ENCODE measurements at places on chromosomes 2 and 18. TPM values are rescaled to one million over a fixed set of nuclear protein-coding genes. Genes with fewer than 3 reads are reported as not detected.
A peak's percentile ranks its signal among the peaks of the same experiment; 100 is the strongest.

Gene MARCO
- polyA plus RNA-seq, result not detected

Gene ECEL1
- polyA plus RNA-seq, result not detected

Gene KIF5C
- polyA plus RNA-seq, result 1.0 TPM

DNA sequence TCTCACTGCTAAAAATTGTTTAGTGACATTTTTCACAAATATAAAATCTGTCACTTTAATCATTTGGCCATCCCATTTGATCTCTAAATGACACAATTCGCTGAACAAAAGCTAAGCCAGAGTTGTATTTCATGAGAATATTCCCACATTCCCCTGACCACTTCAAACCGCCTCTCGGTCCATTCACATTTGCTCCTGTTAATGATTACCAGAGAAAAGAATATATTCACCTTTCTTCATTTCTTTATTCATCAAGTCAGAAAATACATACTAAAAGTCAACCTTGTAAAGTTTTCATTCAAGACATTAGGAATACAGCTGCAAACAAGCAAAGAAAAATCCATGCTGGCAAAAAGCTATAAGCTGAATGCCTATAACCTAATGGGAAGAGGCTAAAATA lies 225.5 kb downstream of the DOK6 start:
- no peak overlapping the region for H3K27ac ChIP-seq
- no peak for DNase-seq
- no peak overlapping the region for H3K4me3 ChIP-seq
- no peaks in the 10 kb centered on the region for H3K36me3 ChIP-seq
- H3K27me3 ChIP-seq, result peaks cover 3% of the 10 kb centered on the region

GRCh38 chr2:207090389-207090788 lies 75.4 kb downstream of the KLF7 start:
- H3K27ac ChIP-seq, result peak overlapping the region; percentile 23
- no peak for DNase-seq
- H3K4me3 ChIP-seq, result no peak overlapping the region

- no peaks in the 10 kb centered on the region for H3K36me3 ChIP-seq
- no peak for DNase-seq
- no peak overlapping the region for H3K27ac ChIP-seq
- H3K4me1 ChIP-seq, result peaks cover 4% of the 10 kb centered on the region
Measured at GRCh38 chr18:38957736-38958135, 1392.1 kb upstream of the CELF4 start.

- no peak overlapping the region for H3K27ac ChIP-seq
- no peak for DNase-seq
- no peak overlapping the region for H3K4me3 ChIP-seq
- no peaks in the 10 kb centered on the region for H3K36me3 ChIP-seq
Measured at GRCh38 chr2:195313962-195314361, 343.1 kb upstream of the SLC39A10 start.

- H3K27me3 ChIP-seq, result no peaks in the 10 kb centered on the region
- H3K27ac ChIP-seq, result no peak overlapping the region
- H3K4me3 ChIP-seq, result no peak overlapping the region
Measured at GRCh38 chr2:38268691-38269327, 108.3 kb downstream of the ATL2 start.

DNA sequence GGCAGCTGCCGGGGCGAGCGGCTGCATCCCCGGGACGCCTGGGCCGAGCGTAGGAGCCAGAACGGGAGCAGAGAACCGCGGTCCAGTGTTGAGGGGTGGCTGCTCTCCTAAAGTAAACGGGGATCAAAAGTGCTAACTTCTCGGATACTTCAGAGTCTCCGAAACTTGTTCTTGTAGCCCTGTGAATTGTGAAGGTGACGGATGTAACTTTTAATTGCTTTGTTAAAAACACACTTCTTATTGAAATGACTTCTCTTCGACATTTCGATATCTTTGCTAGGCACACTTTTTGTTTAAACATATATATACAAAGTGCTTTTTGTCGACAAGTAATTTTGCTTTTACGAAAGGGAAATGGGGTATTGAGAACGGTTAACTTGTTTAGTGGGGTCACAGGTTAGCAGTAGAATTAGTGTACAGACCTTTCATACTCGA lies 540 bp downstream of the ATP9B start:
- H3K36me3 ChIP-seq, result peaks cover 17% of the 10 kb centered on the region
- H3K27ac ChIP-seq, result peak overlapping the region; percentile 97
- H3K27me3 ChIP-seq, result no peaks in the 10 kb centered on the region
- no peak for DNase-seq

GRCh38 chr18:32669549-32670165 lies 103.2 kb downstream of the KLHL14 start:
- no peaks in the 10 kb centered on the region for H3K4me1 ChIP-seq
- H3K27me3 ChIP-seq, result peaks cover 3% of the 10 kb centered on the region
- no peak overlapping the region for H3K27ac ChIP-seq
- no peak for DNase-seq
- no peaks in the 10 kb centered on the region for H3K36me3 ChIP-seq
- H3K4me3 ChIP-seq, result no peak overlapping the region

DNA sequence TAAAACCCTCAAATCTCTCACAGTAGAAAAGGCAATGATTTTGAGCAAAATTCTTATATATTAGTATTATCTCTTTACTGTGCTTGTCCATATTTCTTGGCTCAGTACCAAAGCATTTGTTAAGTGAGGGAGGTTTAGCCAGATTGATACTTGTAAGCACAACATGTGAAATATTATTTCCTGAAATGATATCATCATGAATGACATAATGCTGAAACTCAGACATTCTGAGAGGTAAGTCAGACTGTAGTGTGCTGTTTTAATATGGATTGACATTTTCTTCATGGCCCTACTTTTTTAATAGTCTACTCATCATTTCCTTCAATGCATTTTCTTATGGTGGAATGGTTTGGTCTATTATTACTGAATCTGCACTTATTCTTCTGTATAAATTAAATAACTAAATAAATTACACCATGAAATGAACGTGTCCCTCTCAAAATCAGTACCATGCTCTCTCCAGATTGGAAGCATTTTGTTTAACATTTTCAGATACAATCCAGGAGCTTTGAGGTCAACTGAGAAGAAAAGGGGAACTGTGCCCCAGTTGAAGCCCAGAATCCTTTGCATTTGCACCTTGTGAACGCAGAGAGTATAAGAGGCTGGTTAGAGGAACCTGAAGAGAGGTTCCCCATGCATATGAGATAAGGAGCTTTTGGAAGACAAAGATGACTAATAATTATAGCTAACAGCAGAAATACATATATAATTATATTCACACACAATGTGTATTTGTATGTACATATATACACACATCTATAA lies 50.1 kb upstream of the CRACDL start:
- no peaks in the 10 kb centered on the region for H3K27me3 ChIP-seq
- no peak overlapping the region for H3K4me3 ChIP-seq
- H3K36me3 ChIP-seq, result no peaks in the 10 kb centered on the region
- no peak for DNase-seq
- no peaks in the 10 kb centered on the region for H3K4me1 ChIP-seq

DNA sequence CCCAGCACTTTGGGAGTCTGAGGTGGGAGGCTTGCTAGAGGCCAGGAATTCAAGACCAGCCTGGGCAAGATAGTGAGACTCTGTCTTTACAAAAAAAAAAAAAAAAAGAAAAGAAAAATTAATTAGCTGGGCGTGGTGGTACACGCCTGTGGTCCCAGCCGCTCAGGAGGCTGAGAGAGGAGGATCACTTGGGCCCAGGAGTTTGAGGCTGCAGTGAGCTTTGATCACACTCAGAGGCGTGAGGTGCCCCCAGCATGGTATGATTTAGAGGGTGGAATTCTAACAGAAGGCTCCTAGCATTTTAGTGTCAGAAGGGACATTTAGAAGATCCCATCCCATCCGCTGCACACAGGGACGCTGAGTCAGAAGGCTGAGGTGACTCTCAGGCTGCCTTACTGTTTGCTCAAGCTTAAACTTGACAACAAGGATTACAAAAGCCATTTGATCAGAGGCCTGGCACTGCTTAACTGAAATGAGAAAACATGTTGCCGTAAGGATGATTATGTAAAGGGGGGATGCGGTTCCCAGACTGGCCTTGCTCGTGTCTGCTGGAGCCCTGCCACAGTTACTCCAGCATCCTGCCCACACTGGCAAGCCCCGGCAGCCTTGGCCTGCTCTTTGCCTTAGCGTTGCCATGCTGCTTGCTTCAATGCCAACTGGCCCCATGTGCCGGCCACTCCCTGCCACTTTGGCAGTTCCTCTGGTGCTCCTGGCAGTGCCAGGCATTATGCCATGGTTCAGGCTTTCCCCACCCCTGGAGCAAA lies 45.6 kb upstream of the SLC1A4 start:
- no peak for DNase-seq
- no peak overlapping the region for H3K4me3 ChIP-seq
- H3K27me3 ChIP-seq, result no peaks in the 10 kb centered on the region

- no peak overlapping the region for H3K27ac ChIP-seq
- H3K4me1 ChIP-seq, result no peaks in the 10 kb centered on the region
- peaks cover 4% of the 10 kb centered on the region for H3K27me3 ChIP-seq
- H3K36me3 ChIP-seq, result no peaks in the 10 kb centered on the region
- H3K4me3 ChIP-seq, result no peak overlapping the region
- DNase-seq, result no peak
Measured at GRCh38 chr2:29723255-29724001, 198.0 kb downstream of the ALK start.

DNA sequence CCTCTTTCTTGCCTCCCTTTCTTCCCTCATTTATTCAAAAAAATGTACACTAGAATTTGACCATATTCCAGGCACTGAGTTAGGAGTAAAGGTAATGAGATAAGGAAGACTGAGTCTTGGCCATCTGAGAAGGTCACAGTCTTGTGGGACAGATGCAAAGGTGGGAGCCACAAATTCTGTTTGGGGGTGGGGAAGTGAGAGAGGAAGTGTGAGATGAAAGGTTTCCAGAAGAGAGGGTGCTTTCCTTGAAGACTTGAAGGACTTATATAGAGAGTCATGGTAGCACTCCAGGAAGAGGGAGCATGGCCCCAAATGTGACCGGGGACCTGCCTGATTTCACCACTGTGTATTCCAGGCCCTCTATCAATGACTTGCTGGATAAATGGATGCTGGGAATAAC lies 320.6 kb downstream of the LPIN1 start:
- peaks cover 3% of the 10 kb centered on the region for H3K4me1 ChIP-seq
- no peaks in the 10 kb centered on the region for H3K27me3 ChIP-seq
- no peaks in the 10 kb centered on the region for H3K36me3 ChIP-seq
- H3K27ac ChIP-seq, result no peak overlapping the region

DNA sequence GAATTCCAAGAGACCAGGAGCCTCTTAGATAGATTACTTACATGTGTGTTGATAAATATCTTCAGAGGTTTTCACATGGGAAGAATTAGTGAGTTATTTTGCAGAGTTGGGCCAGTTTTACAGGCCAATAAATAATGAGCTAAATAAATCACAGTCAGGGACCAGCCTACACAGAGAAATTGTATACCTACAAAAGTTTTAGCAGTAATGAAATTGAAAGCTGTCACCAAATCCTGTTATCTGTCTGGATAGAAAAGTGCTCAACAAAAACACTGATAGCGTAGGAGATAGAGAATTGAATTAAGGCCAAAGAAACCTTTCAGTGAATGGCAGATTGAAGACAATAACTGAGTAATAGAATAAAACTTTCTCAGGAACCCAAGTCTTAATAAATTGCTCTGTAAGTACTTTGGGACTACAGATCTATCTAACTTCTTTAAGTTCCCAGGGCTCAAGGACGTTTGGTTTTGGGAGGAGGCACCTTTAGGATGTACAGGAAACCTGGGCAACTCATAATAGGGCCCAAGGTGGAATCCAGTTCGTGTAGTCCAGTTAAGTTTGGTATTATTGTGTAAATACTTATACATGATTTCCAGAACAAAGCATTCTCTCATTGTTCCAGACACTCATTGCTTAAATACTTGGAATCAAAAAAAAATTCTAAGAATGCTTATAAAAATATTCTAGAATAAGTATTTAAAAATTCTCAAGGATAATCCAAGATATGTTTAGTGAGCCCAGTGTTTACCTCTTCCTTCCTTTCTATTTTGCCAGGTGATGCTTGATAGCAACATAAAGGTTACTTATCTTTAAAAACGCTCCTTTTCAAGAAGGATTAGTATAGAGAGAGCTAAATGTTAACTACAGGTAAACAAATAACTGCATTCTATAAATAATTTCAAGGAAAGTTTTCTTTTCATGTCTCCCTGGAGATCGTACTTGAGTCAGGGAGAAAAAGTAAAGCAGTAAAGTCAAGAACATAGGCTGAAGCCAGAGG lies 134.5 kb downstream of the NCKAP5 start:
- no peaks in the 10 kb centered on the region for H3K36me3 ChIP-seq
- no peak overlapping the region for H3K4me3 ChIP-seq
- no peaks in the 10 kb centered on the region for H3K27me3 ChIP-seq
- no peaks in the 10 kb centered on the region for H3K4me1 ChIP-seq
- no peak overlapping the region for H3K27ac ChIP-seq
- DNase-seq, result no peak

- H3K4me1 ChIP-seq, result no peaks in the 10 kb centered on the region
- DNase-seq, result no peak
- H3K27ac ChIP-seq, result no peak overlapping the region
Measured at GRCh38 chr2:152394326-152394725, 59.4 kb downstream of the FMNL2 start.

DNA sequence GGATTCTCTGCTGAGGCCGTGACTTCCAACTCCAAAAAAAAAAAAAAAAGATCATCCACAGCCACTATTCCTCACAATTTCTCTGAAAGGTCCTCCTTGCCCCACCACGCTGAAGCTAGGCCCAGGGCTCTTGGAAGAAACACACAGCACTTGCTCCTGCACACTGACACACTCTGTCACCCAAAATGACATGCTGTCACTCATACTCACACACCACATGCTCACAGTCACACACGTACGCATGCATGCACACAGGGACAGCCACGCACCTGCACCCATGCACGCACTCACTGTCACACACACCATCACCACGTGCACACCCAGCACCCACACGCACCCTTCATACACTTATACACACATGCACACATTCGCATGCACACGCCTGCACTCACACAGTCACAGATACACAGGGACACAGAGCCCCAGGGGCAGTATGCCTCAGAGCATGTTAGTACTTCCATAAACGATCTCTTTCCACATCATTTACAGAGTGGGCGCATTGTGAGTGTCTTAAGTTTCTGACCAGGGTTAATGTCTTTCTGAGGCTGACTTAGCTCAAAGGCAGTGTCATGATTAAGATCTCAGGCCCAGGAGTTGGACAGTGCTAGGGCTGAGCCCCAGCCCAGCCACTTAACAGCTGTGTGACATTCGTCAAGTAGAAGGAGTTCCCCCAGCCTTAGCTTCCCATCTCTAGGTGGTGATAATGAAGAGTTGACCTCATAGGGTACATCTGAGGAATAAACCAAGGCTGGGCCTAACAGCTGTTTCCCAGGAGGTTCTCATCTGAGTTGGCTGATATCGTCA lies 93.4 kb downstream of the GLI2 start:
- no peak overlapping the region for H3K4me3 ChIP-seq
- DNase-seq, result no peak
- H3K27me3 ChIP-seq, result peaks cover 2% of the 10 kb centered on the region
- H3K36me3 ChIP-seq, result no peaks in the 10 kb centered on the region
- no peaks in the 10 kb centered on the region for H3K4me1 ChIP-seq

- H3K27me3 ChIP-seq, result no peaks in the 10 kb centered on the region
- no peak overlapping the region for H3K4me3 ChIP-seq
- no peaks in the 10 kb centered on the region for H3K36me3 ChIP-seq
- no peak overlapping the region for H3K27ac ChIP-seq
- peaks cover 4% of the 10 kb centered on the region for H3K4me1 ChIP-seq
- no peak for DNase-seq
Measured at GRCh38 chr18:58225101-58225500, 181.1 kb downstream of the NEDD4L start.

- no peaks in the 10 kb centered on the region for H3K36me3 ChIP-seq
- peaks cover 10% of the 10 kb centered on the region for H3K4me1 ChIP-seq
- H3K27ac ChIP-seq, result no peak overlapping the region
- no peaks in the 10 kb centered on the region for H3K27me3 ChIP-seq
- no peak overlapping the region for H3K4me3 ChIP-seq
Measured at GRCh38 chr18:10563886-10564285, 38.1 kb downstream of the NAPG start.
